NCI-H1417 treated with DMSO at 0.1 percent for 48 hours (cell line): ENCODE measurements at places on chromosomes 4 and X.

- no peak for DNase-seq
These were observed 123.1 kb upstream of the GRIA3 start for GRCh38 chrX:123060986-123061385.

DNA sequence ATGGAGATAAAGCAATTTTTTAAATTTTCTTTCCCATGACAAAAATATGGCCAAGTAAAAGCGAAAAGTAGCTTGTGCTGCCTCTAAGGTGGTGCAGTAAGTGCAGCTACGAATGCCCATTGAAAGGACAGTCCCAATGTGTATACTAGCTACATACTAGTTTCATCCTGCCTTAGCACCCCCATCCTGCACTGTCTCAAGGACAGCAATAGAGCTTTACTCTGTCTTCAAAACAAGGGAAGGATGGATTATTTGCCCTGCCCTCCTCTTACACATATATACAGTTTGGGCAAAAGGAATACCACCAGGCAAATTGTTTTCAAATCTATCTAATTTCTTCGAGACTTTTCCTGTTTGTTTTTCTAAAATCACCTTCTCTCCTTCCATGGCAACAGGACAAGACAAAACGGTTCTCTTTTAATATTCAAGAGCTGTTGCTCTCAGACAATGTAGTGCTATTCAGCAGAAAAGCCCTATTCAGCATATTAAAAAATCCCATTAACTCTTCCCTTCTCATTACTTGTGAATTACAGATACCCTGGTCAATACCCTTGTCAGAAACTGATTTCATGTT is 75.1 kb upstream of the SLC7A11 start:
- no peak for DNase-seq

DNA sequence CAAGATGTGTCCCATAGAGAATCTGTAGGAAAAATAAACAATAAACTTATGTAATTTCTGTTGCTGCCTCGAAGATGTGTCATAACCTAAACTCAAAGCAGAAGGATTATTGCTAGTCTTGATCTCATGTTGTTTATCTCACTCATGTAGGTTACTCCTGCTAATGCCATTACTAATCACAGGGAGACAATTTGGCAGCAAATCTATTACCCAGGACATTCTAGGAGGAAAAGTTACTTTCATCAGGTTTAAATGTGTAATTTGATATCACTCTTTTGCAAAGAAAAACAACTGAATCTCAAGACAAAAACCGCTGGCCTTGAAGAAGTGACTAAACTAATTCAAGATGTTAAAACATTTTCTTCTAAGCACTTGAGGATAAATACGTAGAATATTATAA is 34.0 kb downstream of the LDOC1 start:
- DNase-seq: no peak

GRCh38 chr4:85642356-85643100 is 167.6 kb downstream of the ARHGAP24 start:
- no peak for DNase-seq

- no peak for DNase-seq
These were observed 227.1 kb downstream of the ADGRL3 start for GRCh38 chr4:61427099-61427817.

GRCh38 chr4:52201715-52202114 is 150.6 kb downstream of the SPATA18 start:
- DNase-seq: no peak
